GM12878 (cell line): ENCODE measurements at places on chromosomes 2 and 18. TPM values are rescaled to one million over a fixed set of nuclear protein-coding genes. Genes with fewer than 3 reads are reported as not detected.

- H3K4me1 ChIP-seq, result peaks cover 8% of the 10 kb centered on the region
- no peak for DNase-seq
- no peaks in the 10 kb centered on the region for H3K27me3 ChIP-seq
- no peak overlapping the region for H3K4me3 ChIP-seq
- H3K36me3 ChIP-seq, result peaks cover 5% of the 10 kb centered on the region
These were observed 42.9 kb upstream of the TNFRSF11A start for GRCh38 chr18:62282188-62282629.

GRCh38 chr2:85428343-85428881 is 9.9 kb downstream of the SH2D6 start:
- H3K4me3 ChIP-seq, result no peak overlapping the region
- no peaks in the 10 kb centered on the region for H3K36me3 ChIP-seq
- no peak for DNase-seq
- H3K27ac ChIP-seq, result no peak overlapping the region
- H3K4me1 ChIP-seq, result no peaks in the 10 kb centered on the region
- no peaks in the 10 kb centered on the region for H3K27me3 ChIP-seq

- no peak for DNase-seq
- no peaks in the 10 kb centered on the region for H3K36me3 ChIP-seq
- H3K4me1 ChIP-seq, result no peaks in the 10 kb centered on the region
- no peaks in the 10 kb centered on the region; the same call in 1 of the 2 replicates for H3K27me3 ChIP-seq
- H3K4me3 ChIP-seq, result no peak overlapping the region
These were observed 264.7 kb upstream of the SLC14A2 start for GRCh38 chr18:45350404-45351156.

The TBR1 gene
- total RNA-seq, result not detected in 2 replicates

The AQP4 gene
- 0.18 and 0.24 TPM in 2 replicates for total RNA-seq

The COL6A3 gene
- total RNA-seq, result 0.43 and 0.51 TPM in 2 replicates

The ROCK2 gene
- 16.3 and 19.3 TPM in 2 replicates for total RNA-seq

GRCh38 chr2:237873897-237874551 is 14.6 kb downstream of the RAMP1 start:
- H3K27me3 ChIP-seq, result no peaks in the 10 kb centered on the region; the same call in 1 of the 2 replicates
- no peaks in the 10 kb centered on the region for H3K36me3 ChIP-seq
- H3K4me1 ChIP-seq, result peaks cover 1% of the 10 kb centered on the region
- DNase-seq, result no peak
- no peak overlapping the region for H3K4me3 ChIP-seq

GRCh38 chr2:81195774-81196382 is 891.3 kb upstream of the LRRTM1 start:
- DNase-seq, result no peak
- H3K27me3 ChIP-seq, result no peaks in the 10 kb centered on the region
- no peak overlapping the region for H3K27ac ChIP-seq
- H3K4me3 ChIP-seq, result no peak overlapping the region
- no peaks in the 10 kb centered on the region for H3K4me1 ChIP-seq

GRCh38 chr2:88711897-88712296 is 20.4 kb downstream of the RPIA start:
- no peak for DNase-seq
- H3K4me3 ChIP-seq, result no peak overlapping the region
- H3K27me3 ChIP-seq, result no peaks in the 10 kb centered on the region
- H3K4me1 ChIP-seq, result no peaks in the 10 kb centered on the region
- H3K27ac ChIP-seq, result no peak overlapping the region

The NFATC1 gene
- total RNA-seq, result 17.5 and 20.8 TPM in 2 replicates

GRCh38 chr2:235609746-235610145 is 115.9 kb downstream of the AGAP1 start:
- no peaks in the 10 kb centered on the region for H3K27me3 ChIP-seq
- H3K36me3 ChIP-seq, result no peaks in the 10 kb centered on the region

GRCh38 chr18:62480927-62481326 is 41.9 kb upstream of the ZCCHC2 start:
- no peaks in the 10 kb centered on the region for H3K4me1 ChIP-seq
- H3K27ac ChIP-seq, result no peak overlapping the region
- H3K27me3 ChIP-seq, result 0 out of 2 replicates have a peak, but pooled peaks cover 4% of the 10 kb centered on the region
- H3K36me3 ChIP-seq, result no peaks in the 10 kb centered on the region

GRCh38 chr2:46335391-46336282 is 38.4 kb downstream of the EPAS1 start:
- no peaks in the 10 kb centered on the region for H3K36me3 ChIP-seq
- no peak for DNase-seq
- H3K27ac ChIP-seq, result no peak overlapping the region
- H3K4me3 ChIP-seq, result no peak overlapping the region
- no peaks in the 10 kb centered on the region; the same call in 1 of the 2 replicates for H3K27me3 ChIP-seq

GRCh38 chr18:42373584-42373983 is 418.6 kb downstream of the PIK3C3 start:
- no peaks in the 10 kb centered on the region for H3K4me1 ChIP-seq
- H3K27me3 ChIP-seq, result no peaks in the 10 kb centered on the region
- no peak overlapping the region for H3K4me3 ChIP-seq
- H3K36me3 ChIP-seq, result no peaks in the 10 kb centered on the region

- no peak for DNase-seq
- no peaks in the 10 kb centered on the region for H3K4me1 ChIP-seq
- H3K27ac ChIP-seq, result no peak overlapping the region
These were observed 290.0 kb upstream of the CXCR4 start for GRCh38 chr2:136407952-136408318.

The SEMA4F gene
- total RNA-seq, result 3.0 and 3.6 TPM in 2 replicates

DNA sequence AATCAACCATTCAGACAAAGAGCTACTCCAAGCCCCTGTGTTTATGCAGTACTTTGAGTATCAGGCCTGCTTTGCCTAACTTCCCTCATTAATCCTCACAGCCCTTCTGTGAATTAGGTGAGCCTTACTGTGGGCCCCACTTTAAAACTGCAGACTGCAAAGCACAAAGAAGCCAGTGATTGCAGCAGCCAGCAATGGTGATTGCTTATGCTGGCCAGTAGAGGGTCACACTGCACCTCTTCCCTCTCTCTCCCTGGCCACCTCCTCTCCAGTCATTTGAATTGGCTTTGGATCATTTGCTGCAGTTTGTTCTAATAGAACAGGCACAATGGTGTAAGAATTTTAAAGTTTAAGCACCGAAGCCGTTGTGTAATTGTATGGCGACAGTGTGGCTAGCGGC is 229.9 kb downstream of the AGPS start:
- no peak overlapping the region for H3K4me3 ChIP-seq
- no peak overlapping the region for H3K27ac ChIP-seq
- no peak for DNase-seq
- no peaks in the 10 kb centered on the region for H3K36me3 ChIP-seq

- peak overlapping the region; percentile 53; the same call in 1 of the 2 replicates for H3K27ac ChIP-seq
- no peak for DNase-seq
- no peaks in the 10 kb centered on the region for H3K27me3 ChIP-seq
These were observed 113.7 kb downstream of the BCL2 start for GRCh38 chr18:63205791-63206252.

GRCh38 chr2:142037744-142038143 is 93.1 kb downstream of the LRP1B start:
- no peaks in the 10 kb centered on the region for H3K27me3 ChIP-seq
- no peaks in the 10 kb centered on the region for H3K36me3 ChIP-seq
- no peak for DNase-seq
- H3K27ac ChIP-seq, result no peak overlapping the region
- no peak overlapping the region for H3K4me3 ChIP-seq
- H3K4me1 ChIP-seq, result no peaks in the 10 kb centered on the region

GRCh38 chr2:1613731-1614354 is 130.5 kb downstream of the PXDN start:
- DNase-seq, result no peak
- H3K4me3 ChIP-seq, result no peak overlapping the region
- H3K36me3 ChIP-seq, result no peaks in the 10 kb centered on the region
- H3K27ac ChIP-seq, result no peak overlapping the region
- H3K27me3 ChIP-seq, result no peaks in the 10 kb centered on the region
- H3K4me1 ChIP-seq, result no peaks in the 10 kb centered on the region

The DPYSL5 gene
- not detected in 2 replicates for total RNA-seq

DNA sequence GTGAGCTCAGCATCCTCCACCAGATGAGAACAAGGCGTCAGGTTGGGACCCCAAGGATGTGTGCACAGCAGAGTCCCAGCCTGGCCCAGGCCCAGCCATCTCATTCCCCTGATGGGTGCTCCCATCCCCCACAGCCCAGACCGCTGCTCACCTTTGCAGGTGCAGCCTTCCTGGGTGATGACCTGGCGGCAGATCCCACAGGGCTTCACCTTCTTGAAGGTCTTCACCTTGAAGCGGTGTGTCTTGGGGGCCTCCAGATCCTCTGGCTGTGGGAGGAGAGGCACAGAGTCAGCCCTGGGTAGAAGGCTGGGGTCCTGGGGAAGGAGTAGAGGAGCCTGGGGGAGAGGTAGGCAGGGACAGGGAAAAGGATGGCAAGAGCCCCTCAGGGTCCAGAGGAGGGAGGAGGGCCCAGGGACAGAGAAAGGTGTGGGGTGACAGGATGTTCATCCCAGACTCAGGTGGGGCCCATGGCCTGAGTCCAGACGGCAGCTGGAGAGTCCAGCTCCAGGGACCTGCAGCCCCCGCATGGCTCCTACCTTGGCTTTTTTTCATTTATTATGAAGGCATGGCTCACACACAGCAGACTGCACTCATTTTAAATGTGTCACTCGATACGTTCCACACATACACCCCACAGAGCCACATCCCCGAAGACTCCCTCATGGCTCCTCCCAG is 11.9 kb downstream of the TNS1 start:
- DNase-seq, result no peak
- no peaks in the 10 kb centered on the region for H3K36me3 ChIP-seq
- no peaks in the 10 kb centered on the region; the same call in 1 of the 2 replicates for H3K27me3 ChIP-seq
- no peak overlapping the region for H3K4me3 ChIP-seq
- H3K4me1 ChIP-seq, result no peaks in the 10 kb centered on the region
- H3K27ac ChIP-seq, result no peak overlapping the region

DNA sequence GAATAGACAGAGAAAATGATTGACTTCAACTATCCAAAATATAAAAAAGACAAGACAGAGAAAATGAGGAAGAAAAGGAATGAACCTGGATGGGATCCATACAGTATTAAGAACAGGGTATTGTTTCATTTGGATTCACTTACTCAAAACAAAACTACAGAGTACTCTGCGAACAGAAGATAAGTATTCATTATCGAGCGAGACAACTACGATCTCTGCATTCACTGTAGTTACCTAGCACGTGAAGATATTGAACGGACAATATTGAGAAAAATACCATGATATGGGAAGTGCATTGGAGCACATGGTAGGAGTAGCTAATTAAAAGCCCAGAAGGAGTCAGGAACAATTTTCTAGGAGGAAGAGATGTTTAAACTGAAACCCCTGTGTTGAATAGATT is 1.0 kb upstream of the ORC2 start:
- peak overlapping the region; percentile 99 for H3K4me3 ChIP-seq
- H3K4me1 ChIP-seq, result peaks cover 5% of the 10 kb centered on the region; the same call in 1 of the 2 replicates
- H3K27me3 ChIP-seq, result no peaks in the 10 kb centered on the region
- DNase-seq, result no peak
- H3K27ac ChIP-seq, result peak overlapping the region; percentile 67; the same call in 1 of the 2 replicates
